ENCODE measurements at places on chromosomes 6 and 20.
A peak's percentile ranks its signal among the peaks of the same experiment; 100 is the strongest.

- no peak for DNase-seq
These were observed 71.0 kb downstream of the PHF3 start for GRCh38 chr6:63706630-63707029.

- DNase-seq: no peak
These were observed 89.0 kb downstream of the EDN1 start for GRCh38 chr6:12379181-12379580.

- no peak for DNase-seq
These were observed 31.8 kb upstream of the APCDD1L start for GRCh38 chr20:58546756-58547622.

GRCh38 chr6:33744895-33745546, 1.7 kb downstream of the IP6K3 start:
- DNase-seq: peak; percentile 16

DNA sequence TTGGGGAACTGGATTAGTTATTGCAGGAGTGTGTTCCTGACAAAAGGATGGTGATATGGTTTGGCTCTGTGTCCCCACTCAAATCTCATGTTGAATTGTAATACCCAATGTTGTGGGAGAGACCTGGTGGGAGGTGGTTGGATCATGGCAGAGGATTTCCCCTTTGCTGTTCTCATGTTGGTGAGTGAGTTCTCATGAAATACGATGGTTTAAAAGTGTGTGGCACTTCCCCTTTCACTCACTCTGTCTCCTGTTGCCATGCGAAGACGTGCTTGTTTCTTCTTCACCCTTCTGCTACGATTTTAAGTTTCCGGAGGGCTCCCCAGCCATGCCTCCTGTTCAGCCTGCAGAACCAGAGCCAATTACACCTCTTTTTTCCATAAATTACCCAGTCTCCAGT, 16.2 kb upstream of the TREM1 start:
- no peak for DNase-seq

DNA sequence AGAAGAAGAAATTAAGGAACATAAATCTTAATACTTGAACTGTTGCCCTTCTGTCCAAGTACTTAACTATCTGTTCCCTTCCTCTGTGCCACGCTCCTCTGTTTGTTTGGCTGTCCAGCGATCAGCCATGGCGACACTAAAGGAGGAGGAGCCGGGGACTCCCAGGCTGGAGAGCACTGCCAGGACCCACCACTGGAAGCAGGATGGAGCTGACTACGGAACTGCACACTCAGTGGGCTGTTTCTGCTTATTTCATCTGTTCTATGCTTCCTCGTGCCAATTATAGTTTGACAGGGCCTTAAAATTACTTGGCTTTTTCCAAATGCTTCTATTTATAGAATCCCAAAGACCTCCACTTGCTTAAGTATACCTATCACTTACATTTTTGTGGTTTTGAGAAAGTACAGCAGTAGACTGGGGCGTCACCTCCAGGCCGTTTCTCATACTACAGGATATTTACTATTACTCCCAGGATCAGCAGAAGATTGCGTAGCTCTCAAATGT, 17.1 kb downstream of the IRF4 start:
- DNase-seq: peak; percentile 77

- no peak for DNase-seq
These were observed 9.6 kb downstream of the IGF2R start for GRCh38 chr6:159978291-159979135.

- DNase-seq: no peak
These were observed 66.5 kb upstream of the SMIM29 start for GRCh38 chr6:34315256-34315655.

DNA sequence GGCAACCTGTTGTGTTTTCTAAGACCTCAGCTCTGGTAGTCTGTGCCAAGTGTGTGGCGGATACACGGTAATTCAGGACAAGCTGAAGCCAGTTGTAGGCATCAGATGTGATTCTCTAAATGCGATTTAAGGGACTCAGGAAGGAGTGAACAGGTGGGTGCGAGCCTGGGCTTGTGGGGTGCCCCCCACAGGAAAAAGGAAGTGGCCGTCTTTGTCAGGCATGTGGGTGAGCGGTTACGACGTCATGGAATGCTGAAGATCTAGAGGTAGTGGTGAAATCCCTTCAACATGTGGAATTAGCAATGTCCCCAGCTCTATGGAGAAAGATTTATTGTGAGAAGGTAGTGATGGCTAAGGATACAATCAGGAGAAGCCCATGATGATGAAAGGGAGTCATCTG, 95.1 kb upstream of the EXOC2 start:
- DNase-seq: no peak

DNA sequence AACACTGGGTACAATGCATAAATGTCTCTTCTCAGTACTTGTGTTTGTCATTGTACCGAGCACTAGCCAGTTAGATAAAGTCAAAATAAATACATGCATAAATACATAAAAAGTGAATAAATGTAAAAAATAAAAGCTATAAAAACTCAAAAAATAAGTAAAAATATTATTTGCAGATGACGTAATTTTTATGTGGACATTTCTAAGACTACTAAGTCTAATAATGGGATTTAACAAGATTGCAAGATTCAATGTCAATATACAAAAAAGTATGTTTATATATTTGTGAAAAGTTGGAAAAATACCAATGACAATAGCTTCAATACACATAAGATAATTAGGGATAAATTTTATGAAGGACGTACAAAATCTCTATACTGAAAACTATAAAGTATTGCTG, 639.6 kb downstream of the CBLN4 start:
- no peak for DNase-seq
